ENCODE measurements at places on chromosomes 2 and 18.

DNA sequence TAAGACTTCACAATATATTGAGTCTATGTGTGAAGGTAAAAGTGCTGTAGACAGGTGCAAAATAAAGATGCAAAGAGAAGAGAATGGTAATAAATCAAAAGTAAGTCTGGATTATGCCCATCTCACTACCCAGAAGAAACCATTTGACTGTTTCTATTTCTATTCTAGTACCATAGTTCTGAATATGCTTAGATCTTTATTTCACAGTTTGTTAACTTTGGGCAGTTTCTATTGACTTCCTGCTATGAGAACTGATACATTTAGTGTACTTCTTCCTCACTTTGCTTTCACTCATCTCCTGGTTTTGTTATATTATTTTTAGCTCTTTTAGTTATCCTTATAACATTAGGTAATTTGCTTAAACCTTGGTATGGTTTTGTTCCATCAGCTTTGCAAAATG is 94.9 kb downstream of the HS1BP3 start:
- DNase-seq: no peak

DNA sequence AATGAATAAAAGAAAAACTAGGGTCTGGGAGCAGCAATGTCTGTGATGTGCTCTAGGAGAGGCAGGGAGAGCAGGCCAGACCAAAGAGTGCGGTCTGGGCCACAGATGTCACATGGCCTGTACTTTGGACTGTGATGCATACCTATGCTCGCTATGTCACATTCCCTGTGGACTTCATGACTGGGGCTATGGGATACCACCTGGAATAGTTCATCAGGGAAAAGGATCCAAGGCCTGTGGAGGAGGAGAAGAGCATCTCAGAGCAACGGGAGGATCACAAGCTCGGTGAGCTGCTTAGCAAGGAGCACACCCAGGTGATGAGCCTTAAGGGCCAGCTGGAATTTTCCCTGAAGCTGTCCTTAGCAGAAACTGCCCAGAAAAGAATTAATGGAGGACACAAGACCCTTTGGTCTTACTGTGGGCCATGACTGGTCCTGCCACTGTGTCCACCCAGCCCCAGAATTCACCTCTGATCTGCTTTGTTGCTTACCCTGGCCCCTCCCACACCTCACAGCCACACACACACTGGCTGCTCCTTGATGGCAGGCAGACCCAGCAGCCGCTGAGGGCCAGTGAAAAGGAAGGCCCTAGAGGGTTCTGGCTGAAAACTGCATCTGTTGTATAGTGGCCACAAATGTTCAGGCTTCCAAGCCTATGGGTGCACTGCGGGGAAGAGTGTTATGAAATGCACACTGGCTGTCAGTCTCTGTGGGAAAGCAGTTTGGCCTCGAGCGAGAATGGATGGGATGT is 25.3 kb upstream of the GCC2 start:
- DNase-seq: no peak

GRCh38 chr2:233486357-233486756 is 80.2 kb downstream of the USP40 start:
- DNase-seq: no peak

- DNase-seq: no peak
These were observed 2.7 kb upstream of the HSBP1L1 start for GRCh38 chr18:79961527-79962291.

Data from NCI-H446 treated with DMSO at 0.1 percent for 48 hours (cell line).